ENCODE measurements at places on chromosomes 7 and 10.

- no peak for DNase-seq
Observed at GRCh38 chr10:108749042-108749441, 1174.3 kb downstream of the XPNPEP1 start.

- peak; percentile 76 for DNase-seq
Observed at GRCh38 chr10:77165445-77166208, 472.0 kb downstream of the KCNMA1 start.

GRCh38 chr10:130350996-130351395, 214.8 kb downstream of the GLRX3 start:
- DNase-seq = no peak

GRCh38 chr10:116690356-116691322, 51.7 kb downstream of the HSPA12A start:
- DNase-seq = no peak

DNA sequence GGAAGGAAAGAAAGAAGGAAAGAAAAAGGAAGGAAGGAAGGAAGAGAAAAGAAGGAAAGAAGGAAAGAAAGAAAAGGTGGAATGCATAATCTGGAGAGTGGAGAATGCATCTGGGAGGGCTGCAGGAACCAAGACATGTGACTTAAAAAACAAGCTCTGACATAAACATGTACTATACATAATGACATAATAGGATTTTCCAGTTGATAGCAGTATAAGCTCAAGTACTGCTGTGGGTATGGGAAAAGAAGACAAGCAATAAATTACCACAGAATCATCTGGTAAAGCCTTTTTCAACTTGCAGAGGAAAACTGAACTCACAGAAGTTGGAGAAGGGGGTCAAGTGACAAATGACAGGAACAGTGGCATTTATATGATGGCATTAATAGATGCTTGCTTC, 345.9 kb downstream of the PLXDC2 start:
- DNase-seq = peak; percentile 25

DNA sequence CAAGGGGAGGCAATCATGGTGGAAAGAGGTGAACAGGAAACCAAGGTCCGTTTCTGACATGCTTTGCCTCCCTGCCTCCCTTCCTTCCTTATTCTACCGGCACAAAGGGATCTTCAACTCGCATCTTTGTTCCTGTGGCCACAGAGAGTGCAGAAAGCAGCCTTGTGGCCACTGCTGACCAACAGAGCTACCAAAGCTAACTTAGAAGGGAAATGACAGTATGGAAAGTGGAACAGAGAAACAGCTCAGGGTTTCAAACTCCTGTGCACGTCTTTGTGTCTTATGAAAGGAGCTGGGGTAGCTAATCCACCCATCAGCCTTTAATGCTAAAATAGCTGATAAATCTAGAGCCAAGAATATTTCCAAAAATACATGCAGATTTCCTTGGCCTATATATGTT, 588.0 kb downstream of the SORCS1 start:
- no peak for DNase-seq

GRCh38 chr7:92729172-92729571, 107.2 kb downstream of the CDK6 start:
- no peak for DNase-seq

DNA sequence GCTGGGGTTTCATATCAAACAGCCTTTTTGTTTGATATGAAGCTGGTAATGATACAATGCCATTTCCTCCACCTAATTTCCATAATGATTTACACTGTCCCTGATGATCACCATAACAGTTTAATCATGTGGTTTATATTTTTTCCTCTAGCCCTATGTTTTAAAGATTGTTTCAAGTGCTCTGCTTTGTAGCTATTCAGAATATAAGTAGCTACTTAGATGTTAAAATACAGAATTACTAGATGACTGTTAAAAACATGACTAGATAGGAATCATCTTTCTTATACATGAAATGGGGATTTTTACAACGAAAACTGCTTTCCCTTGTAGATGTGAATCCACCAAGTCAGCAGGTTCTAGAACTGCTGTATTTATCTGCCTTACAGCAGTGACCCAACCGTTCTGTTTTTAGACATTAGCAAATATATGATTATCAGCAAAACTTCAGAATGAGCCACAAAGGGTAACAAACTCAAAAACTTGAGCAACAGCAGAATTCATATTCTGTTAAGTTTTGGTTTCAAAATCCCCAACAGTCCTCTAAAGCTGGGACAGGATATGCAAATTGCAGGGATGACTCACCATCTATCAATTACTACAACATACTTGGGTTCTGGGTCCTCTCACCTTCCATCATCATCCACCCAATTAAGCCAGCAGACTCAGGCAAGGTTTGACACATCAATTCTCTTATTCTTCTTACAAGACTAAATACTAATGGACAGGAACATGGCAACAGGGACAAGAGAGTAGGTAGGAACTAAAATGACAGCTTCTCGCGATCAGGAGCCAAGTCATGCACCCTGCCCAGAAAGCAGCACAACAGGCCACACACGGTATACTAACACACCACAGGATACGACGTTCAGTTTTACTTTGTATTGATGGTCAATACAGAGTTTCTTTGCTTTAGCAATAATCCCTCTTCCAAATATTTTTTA, 83.9 kb downstream of the PIP4K2A start:
- DNase-seq = no peak

DNA sequence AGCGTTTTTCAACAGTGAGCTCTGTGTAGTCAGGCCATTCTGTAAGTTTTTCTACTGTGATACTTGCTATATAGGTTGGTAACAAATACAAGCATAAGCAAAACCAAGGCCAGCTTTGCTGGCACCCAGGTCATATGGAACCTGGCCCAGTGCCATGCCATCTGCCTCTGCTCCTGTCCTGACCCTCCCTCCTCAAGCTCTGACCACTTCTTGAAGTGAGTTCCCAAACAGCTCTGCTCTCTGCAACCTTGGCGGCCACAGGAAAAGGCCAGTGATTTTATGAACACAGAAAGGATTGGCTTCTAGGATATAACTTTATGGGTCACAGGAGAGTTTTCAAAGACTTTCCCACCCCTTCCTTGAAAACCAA, 12.8 kb downstream of the NOD1 start:
- DNase-seq = no peak

DNA sequence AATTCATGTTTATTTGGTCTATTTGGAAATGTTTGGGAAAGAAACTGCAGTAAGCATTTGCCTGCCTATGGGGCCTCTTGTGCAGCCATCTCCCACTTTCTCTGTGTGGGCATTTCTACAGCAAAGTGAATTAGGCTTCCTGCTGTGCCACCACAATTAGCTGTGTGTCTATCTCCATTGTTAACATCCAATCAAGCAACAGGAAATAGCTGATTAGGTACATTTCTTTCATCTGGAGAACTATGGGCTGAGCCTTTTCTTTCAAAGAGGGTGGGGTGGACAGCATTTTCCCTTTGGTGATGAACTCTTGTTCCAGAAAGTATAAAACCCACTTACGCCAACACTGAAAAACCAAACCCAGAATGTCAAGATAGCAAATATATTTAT, 640.0 kb downstream of the ACTR3B start:
- DNase-seq = no peak

- no peak for DNase-seq
Observed at GRCh38 chr10:125002423-125003145, 60.7 kb downstream of the ZRANB1 start.

DNA sequence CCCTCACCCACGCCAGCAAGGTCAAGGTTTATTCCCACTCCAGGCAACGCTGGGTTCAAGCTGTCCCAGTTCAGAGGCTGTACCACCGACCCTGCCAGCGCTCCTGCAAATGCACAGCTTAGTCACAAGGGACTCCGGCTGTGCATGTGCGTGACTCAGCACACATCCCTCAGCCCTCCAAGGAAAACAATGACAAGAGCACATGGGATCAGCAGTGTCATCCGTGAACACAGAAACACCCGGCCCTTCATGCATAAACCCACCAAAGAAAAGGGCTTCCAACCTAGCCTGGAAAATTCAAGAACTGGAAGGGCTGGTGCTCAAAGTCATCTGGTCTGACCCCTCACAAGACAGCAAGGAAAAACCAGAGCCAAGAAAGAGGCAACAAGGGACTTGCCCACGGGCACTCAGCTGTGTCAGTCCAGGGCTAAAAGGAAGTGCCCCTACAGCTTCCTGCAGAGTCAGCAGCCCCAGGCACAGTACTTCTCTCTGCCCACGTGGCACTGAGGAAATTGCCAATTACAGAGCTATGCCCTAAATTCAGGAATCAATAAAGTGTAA, 106.1 kb downstream of the KCNMA1 start:
- no peak for DNase-seq

DNA sequence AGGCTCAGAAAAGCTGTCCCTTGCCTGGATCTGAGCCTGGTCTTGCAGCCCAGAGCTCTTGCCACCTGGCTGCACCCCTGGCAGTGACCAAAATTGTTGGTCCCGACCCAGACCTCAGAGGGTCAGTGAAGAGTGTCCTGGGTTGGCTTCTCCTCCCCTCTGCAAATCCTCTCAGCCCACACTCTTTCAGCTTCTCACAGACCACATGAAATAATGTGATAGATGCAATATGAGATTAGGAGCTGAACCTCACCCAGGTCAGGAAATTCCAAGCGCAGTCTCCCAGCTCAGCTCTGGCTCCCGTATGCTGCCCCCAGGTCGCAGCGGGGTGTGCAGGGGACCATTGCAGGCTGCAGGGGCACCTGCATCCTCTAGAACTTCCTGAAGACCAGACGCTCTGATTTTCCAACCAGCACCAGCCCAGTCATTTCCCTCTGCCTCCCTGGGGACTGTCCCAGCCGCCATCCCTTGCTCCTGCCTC, 19.6 kb upstream of the RET start:
- peak; percentile 44 for DNase-seq

GRCh38 chr7:108809356-108809755, 239.7 kb downstream of the DNAJB9 start:
- no peak for DNase-seq

DNA sequence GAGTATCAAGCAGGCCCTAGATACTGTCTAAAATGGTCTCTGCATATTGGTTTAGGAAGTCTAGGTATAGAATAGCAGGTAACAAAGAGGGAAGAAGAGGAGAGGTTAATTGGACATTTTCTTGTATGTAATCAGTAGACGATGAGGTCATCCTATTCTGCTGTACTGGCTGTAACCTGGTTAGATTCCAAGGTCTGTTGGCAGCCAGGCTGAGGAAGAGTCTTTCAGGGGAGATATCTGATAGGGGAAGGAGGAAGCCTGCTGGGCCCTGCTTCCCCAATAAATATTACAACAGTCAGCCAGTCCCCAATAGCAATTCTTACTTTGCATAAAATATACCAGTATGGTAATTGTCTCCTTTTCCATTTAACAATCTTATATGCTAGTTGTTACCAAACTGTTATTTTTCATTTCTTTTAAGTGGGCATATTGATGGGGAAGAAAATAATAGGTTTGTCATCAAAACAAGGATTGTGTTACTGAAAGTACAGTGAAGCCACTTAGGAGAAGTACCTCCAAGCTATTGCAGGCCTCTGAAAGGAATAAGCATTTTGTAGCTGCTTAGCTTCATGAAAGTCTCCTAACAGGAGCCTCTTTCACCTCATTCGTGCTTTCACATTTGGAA, 186.4 kb downstream of the LRRC4 start:
- DNase-seq = no peak

DNA sequence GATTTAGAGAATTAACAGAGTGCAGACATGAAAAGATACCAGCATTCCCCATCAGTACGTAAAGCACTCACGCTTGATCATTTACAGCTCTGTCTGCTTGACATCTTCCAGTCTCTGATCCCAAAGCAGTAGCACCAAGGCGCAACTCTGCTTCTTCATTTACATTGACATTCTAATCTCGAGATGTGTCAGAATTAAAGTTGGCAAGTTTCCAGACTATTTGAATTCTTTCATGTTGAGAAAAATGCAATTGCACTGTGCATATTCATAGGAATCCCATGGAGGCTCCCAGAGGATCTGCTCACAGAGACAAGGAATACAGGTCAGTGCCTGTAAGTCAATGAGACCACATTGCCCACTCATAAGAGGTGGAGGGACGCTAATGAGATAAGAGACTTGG, 183.9 kb downstream of the LRRN3 start:
- peak; percentile 50 for DNase-seq

DNA sequence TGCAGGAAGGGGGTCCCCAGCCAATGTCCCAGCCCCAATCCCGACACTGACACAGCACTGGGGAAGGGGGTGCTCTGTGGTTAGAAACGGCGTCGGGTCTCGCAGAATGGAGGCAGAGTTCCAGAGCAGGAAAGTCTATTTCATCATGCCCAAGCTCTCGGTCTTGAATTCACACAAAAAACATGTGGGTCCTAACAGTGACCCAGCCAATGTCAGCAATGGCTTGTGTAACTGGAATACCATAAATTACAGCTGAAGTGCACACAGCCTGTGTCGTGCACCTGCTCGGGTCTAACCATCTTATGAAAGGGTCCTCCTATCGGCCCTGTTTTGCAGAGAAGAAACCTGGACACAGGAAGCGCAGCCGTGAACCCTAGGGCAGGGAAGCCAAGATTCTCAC, 324.1 kb downstream of the ADARB2 start:
- no peak for DNase-seq

DNA sequence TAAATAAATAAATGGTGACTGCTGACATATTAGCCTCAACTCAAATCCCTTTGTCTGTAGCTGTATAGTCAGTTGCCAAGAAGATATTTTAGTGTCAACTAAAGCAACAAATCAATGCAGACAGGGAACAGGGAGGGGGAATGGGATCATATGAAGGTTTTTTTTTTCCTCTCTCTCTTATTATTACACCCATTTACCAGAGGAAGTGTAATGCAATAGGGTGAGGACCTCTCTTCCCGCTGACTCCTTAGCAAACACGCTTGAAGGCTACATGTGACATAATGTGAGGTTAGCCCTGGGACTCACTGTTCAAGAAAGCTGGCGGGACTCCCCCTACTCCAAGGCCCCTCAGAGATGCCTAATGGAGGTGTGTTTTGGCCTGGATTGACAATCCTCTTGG, 88.2 kb downstream of the CHRM2 start:
- DNase-seq = no peak

DNA sequence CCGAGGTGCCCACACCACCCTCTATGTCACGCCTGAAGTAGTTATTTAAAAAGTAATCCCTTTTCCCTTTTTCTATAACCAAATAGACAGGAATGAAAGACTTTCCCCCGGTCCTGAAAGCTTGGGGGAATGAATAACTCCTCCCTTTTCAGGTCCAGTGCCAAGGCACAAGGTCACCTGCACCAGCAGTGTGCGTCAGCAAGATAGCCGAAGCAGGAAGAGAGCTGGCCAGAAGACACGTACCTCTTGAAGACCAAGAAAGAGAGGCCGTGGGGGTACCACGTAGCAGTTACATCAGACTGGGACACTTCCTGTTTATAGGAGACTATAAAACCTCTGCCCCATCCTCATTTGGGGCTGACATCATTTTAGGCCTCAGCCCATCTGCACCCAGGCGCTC, 10.7 kb upstream of the AKR1B1 start:
- no peak for DNase-seq

DNA sequence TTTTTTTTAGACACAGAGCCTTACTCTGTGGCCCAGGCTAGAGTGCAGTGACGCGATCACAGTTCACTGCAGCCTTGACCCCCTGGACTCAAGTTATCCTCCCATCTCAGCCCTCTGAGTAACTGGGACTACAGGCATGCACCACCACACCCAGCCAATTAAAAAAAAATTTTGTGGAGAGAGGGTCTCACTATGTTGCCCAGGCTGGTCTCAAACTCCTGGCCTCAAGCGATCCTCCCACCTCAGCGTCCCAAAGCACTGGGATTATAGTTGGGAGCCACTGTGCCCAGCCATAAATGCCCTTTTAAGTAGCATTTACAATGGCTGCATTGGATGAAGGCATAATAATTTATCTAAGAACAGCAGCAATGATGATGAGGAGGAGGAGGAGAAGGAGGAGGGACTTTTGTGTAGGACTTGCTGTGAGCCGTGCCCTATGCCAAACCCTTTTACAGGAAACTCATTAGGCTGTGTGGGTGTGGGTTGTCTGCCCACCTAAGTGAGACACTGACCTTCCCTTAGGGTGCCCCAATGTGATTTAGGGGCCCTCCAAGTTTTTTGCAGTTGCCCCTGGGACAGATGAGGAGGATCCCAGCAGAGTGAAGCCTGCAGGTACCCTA, 51.1 kb downstream of the EEPD1 start:
- no peak for DNase-seq
